Panc1 (cell line): ENCODE measurements at places on chromosomes 3 and 15.

GRCh38 chr3:141498598-141499223, 11.9 kb downstream of the RASA2 start:
- no peak for DNase-seq

GRCh38 chr3:12961007-12961696, 112.1 kb downstream of the IQSEC1 start:
- DNase-seq = no peak

GRCh38 chr15:90104551-90104950, 2.3 kb upstream of the IDH2 start:
- no peak for DNase-seq

DNA sequence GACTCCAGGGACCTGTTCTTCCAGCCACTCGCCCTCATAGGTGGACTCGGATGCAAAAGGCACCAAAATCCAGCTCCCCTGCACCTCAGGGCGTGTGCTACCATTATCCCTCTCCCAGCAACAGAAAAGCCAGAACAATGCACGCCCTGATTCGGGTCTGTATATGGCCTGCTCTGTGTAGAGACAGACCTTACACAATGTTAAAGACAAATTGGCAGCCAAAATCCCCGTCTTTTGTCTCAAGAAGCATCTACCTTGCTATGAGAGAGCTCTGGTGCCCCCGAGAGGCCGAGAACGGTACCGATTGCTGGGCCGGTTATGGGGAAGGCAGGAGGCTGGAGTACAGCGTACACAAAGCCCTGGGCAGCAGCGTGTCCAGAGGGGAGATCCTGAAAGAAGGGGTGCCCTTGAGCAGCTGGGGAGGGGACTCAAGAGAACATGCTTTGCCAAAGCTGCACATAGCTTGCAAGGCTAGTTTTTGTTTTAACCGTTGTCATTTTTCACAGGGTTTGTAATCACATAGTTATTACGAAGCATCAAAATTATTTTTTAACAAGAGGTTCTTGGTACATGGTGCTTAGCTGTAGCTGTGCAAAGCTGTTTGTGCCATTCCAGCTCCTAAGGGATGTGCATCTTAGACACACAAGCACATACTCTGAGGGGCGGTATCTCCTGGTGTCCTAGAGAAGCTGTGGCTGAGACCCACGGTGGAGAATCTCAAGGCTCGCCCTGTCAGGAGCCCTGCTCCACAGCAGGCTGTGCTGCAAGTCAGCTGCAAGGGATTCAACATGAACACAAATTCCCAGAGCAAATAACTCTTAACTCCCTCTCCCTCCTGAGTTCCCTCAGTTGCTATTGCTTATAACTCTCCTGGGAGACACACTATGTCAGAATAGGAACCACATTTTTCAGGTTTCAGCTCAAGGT, 461.5 kb upstream of the PPP2R3A start:
- peak; percentile 25 for DNase-seq

DNA sequence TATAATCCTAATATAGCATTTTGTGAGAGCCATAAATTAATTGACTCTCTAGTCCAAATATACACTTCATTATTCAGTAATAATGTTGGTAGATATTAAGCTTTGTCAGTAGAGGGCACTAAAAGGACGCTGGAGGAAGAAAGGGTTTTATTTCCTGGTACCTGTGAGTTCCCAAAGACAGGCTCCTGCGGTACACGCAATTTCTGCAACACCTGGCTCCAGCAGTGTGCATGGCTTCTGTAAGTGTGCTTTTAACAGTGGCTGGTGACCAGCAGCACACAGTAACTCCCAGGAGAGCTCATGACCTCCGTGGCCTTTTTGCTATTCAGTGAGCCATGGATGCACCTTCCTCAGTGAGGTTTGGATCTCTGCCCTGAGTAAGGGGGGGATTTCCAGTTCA, 338.3 kb upstream of the ZNF385D start:
- no peak for DNase-seq

DNA sequence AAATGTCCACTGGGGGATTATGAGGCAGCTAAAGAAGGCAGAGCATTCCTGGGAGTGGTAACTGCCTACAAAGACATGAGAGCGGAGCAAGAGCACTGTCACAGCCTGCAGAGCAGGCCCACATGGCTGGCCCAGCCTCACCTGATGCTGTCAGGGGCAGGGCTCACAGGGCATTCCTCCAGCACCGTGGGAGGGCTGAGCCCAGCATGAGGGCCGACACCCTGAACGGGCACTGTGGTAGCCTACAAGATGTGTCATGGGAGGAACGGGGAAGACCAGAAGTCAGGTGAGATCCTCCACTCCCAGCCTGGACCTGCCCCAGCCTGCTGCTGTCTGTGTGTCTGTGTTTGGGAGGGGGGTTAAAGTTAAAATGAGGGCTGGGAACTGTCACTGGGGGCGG, 30.1 kb downstream of the CCDC12 start:
- no peak for DNase-seq

DNA sequence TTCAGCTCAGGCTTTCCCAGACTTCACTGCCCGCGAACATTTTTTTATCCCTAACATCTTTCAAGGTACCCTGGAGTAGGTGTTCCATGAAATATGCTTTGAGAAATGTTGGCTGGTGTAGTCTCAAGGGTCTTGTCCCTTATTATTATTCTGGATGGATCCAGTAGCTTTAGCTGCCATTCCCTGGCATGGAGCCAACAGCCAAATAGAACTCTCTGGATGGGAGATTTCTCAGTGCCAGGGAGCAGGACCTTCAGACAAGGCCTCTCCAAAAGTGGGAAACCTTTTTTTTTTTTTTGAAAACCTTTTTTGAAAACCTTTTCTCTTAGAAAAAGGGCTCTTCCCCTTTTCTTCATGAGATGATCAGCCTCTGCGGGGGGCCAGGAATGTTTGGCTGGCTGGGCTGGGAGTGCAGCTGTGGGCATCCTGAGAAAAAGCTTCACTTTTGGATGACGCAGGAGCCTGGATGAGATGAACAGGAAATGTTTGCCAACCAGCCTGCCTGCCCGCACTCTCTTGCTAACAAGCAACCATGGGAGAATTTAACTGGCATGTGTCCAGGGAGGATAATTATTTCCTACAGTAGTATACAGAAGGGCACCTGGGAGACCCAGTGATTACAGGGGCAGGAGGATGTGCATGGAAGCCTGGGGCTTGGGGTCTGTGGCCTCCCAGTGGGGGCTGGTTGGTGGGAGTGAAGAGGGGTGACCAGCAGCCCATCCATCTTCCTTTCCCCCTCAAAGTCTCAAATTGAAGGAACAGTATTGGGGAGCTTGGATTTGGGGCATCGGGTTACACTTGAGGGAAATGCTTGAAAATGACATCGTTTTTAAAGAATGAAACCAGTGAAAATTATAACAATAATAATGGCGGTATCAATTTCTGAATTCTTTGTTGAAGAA, 109.1 kb upstream of the LRIG1 start:
- no peak for DNase-seq

DNA sequence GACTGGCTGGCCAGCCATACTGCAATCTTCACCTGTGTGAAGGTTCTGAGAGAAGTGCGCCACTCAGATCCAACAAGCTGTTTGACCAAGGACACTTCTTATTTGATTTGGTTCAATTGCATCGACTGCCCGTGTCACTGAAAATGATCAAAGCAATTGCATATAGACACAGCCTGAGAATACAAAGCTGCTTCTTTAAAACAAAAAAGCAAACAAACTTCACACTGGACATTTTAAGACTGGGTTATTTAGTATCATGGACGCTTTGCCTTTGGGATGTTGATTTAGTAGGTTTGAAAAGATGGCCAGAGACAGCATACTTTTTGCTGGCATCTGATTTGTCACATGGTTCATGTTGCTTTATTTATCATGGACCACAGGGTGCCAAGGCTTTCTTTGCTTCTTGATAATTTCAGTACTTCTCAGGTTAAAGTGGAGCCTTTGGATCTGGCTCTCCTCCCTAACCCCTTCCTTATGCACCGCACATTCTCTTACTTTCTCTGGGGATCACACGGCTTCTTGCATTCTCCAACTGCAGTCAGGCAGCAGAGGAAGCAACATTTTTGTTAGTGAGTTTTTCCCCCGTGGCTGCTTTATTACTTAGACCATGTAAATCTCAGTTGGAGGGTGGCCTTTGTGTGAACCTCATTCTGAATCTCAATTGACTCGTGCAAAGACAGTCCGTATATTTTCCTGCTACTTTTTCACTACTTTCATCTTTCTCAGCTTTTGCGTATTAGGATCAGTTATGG, 151.0 kb downstream of the CD47 start:
- DNase-seq = no peak

DNA sequence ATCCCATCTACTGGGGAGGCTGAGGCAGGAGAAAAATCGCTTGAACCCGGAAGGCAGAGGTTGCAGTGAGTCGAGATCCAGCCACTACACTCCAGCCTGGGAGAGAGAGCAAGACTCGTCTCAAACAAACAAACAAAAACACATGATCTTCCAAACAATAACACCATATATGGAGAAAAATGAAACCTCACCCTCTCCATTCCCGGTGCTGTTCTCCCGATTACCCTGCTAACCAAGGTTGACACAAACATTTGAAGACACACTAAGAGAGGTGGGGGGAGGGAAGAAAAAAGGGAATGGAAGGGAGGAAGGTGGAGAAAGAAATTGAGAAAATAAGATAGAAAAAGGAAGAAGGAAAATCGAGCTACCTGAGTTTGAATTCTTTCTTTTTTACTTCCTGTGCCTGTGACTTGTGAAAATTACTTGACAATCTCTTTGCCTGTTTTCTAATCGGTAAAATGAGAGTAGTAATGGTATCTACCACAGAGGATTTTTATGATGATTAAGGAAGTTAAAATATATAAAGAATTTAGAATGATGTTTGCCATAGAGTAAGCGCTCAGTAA, 1.1 kb upstream of the PLSCR2 start:
- no peak for DNase-seq

DNA sequence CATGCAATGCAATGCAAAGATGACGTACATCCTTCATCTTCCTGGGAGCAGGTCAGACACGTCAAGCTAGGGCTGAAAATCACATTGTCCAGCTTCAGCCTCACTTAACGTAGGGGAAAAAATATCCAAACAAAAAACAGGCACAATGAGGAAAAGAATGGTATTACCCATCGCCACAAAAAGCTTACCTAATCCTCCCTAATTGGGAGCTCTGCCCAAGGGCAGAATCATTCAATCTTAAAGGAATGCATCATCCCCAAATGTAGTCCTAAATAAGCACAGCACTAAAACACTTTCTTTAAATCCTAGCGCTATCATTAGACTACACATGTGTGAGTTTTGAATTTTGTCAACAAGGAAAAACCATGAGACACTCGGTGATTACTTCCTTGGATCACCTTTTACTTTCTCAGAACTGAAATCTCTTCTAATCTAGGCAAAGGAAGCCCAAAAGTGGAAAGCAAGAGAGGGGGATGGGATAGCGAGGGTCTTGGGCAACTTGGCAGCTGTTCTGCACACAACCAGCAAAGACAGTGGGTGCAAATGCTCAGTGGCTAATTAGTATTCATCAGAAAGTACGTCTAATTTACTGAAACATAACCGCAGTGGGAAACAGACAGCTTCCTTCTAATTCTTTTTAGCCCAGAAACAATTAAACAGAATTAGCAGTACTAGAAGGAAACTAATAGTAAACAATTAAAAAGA, 87.4 kb downstream of the ADAMTS9 start:
- DNase-seq = no peak

- DNase-seq = peak; percentile 46
Observed at GRCh38 chr3:184513276-184514170, 48.1 kb upstream of the EPHB3 start.

DNA sequence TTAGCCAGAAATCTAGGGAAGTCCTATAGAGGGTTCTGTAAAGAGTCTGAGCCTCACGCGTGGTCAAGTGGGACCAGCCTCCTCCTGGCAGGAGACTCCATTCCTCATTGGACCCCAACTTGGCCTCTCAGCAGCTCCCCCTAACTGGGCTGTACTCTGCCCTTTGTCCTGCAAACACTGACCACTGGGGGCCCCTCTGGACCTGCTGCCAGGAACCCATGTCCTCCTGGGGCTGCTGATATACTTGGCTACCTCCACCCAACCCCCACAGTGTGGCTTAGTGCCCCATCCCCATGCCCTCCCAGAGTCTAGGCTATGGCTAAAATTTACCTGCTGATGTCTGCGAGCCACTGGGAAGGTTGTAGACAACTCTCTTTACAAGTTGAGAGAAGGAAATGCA, 62.7 kb downstream of the UBP1 start:
- DNase-seq = no peak

- DNase-seq = no peak
Observed at GRCh38 chr3:78690766-78691165, 1077.0 kb downstream of the ROBO1 start.

- no peak for DNase-seq
Observed at GRCh38 chr3:46231323-46231722, 10.9 kb upstream of the CCR3 start.

DNA sequence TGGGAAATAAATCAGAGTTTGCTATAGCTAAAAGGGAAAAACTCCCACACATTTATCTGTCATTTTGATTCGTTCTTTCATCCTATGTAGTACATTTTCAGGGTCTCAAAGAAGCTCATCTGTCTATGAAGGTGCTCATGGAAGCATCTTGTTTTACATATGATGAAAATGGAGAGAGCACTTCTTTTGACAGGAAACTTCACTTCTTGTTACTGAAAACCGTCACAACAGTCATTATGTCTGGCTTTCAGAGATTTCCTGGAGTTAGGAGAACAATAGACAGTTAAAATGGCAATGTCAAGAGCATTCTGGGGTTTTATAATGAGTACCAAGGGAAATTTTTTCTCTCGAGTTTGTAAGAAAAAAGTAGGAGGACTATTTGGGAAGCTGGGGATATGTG, 83.3 kb downstream of the TMEM108 start:
- DNase-seq = no peak

GRCh38 chr15:80561500-80561899, 133.6 kb upstream of the ABHD17C start:
- no peak for DNase-seq

DNA sequence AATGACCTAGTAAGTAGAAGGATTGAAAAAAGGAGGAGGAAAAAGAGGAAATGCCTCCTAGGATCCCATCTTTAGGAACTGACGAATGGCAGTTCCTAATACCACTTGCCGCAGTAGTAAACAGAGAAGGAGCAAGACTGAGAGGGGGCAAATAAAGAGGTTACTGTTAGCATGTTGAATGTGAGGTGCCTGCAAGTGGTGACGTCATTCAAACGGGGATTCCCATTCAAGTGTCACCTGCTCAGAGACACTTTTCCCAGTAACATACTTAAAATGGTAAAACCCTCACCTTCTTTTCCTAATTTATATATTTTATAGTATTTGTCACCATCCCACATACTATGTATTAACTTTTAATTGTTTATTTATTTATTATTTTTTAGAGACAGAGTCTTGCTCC, 178.9 kb downstream of the IL5RA start:
- no peak for DNase-seq

DNA sequence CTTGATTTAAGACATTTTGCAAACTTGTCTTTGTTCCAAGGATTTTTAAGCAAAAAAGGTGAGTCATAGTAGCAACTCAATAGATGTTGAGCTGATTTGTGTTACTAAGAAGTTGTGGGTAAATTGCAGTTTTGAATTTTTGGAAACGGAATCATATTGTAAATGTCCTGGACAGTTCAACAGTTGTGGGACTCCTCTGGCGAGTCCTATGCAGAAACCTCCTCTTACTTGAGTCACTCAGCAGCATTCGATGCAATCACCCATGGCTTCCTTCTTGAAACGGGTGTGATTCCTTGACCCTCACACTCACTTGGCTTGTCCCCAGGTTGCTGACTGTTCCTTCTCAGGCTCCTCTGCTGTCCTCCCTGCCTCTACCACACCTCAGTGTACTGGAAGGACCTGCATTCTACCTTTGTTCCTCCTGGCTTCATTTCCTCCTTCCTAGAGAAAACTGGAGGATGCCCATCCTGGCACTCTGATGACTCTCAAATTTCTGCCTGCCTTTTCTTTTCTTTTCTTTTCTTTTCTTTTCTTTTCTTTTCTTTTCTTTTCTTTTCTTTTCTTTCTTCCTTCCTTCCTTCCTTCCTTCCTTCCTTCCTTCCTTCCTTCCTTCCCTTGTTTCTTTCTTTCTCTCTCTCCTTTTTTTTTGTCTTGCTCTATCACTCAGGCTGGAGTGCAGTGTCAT, 52.8 kb upstream of the DGKG start:
- DNase-seq = no peak
